Stimulated activated CD4-positive, alpha-beta T cell treated with anti-CD3 and anti-CD28 coated beads, TNF-alpha, amount 100 ng/mL, for 4 hours (primary cell): ENCODE measurements at places on chromosomes 16 and 17.

GRCh38 chr17:21072745-21073197, 30.0 kb upstream of the USP22 start:
- DNase-seq: no peak

DNA sequence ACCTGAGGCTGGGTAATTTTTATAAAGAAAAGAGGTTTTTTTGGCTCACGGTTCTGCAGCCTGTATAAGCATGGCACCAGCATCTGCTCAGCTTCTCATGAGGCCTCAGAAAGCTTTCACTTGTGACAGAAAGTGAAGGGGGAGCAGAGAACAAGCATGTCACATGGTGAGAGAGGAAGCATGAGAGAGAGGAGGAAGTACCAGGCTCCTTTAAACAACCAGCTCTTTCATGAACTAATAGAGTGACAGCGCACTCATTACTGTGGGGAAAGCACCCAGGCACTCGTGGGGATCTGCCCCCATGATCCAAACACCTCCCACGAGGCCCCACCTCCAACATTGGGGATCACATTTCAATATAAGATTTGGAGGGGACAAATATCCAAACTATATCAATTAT, 86.8 kb downstream of the USP32 start:
- no peak for DNase-seq

- no peak for DNase-seq
These were observed 10.2 kb downstream of the CDH5 start for GRCh38 chr16:66376577-66377305.

- no peak for DNase-seq
These were observed 131.3 kb downstream of the NLK start for GRCh38 chr17:28173801-28174200.

GRCh38 chr16:88941913-88942909, 34.8 kb downstream of the CBFA2T3 start:
- DNase-seq: peak; percentile 19

GRCh38 chr16:52872731-52873130, 180.0 kb downstream of the CHD9NB start:
- no peak for DNase-seq
